ENCODE measurements at places on chromosomes 2 and 18.
A peak's percentile ranks its signal among the peaks of the same experiment; 100 is the strongest.

DNA sequence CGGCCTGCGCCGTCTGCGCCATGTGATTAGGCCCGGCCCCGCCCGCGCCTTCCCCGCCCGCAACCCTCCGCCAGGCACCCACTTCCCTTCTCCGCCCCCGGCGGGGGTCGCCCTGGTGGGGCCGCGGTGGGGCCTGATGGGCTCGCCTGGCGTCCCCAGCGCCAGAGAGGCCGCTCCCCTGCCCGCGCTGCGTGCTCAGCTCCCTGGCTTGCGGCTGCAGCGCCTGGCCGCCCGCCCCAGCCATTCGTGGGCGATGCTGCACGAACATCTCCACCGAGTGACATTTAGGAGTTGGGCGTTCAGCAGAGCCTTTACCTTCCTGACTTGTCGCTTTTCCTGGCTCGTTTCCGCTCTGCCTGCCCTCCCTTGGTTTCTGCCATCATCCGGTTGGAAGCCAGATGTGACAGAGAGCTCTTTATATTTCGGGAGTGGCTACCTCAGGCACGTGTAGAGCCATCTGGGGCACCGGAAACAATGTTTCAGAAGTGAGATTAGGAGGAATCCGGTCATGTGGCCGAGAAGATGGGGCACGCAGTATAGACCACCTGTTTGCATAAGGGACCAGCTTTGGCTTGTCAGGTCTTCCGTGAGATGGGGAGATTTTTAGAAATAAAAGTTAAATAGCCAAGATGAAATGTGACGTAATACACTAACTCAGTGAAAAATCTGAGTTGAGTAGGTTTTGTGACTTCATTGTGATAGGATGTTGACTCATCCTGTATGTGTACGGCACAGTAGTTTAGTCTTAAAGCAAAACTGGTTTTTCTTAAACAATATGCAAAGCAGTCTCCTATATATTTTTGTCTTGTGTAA, 1.2 kb downstream of the GLS start:
- DNase-seq, result peak; percentile 86

- no peak for DNase-seq
Observed at GRCh38 chr2:44351676-44352075, 9.6 kb downstream of the PREPL start.

GRCh38 chr2:171389780-171390179, 44.0 kb downstream of the METTL8 start:
- DNase-seq, result no peak

- no peak for DNase-seq
Observed at GRCh38 chr2:173254659-173255058, 100.0 kb upstream of the CDCA7 start.

- no peak for DNase-seq
Observed at GRCh38 chr2:158818511-158818910, 23.4 kb downstream of the DAPL1 start.

DNA sequence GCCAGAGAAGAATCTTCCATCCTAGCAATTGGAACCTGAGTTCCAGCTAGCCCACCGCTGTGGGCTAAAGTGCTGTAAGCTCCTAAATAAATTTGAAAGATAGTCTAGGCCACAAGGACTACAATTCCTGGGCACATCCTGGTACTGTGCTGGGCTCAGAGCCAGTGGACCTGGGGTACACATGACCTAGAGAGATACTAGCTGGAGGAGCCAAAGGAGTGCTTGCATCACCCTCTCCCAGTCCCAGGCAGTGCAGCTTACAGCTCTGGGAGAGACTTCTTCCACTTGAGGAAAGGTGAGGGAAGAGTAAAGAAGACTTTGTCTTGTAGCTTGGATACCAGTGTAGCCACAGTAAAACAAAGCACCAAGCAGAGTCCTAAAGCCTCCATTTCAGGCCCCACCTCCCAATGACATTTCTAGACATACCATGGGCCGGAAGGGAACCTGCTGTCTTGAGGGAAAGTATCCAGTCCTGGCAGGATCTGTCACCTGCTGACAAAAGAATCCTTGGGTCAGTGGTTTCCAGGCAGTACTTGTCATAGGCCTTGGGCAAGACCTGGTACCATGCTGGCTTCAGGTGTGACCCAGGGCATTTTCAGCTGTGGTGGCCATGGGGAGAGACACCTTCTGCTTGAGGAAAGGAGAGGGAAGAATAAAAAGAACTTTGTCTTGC, 89.5 kb downstream of the TMEM185B start:
- DNase-seq, result no peak

- DNase-seq, result no peak
Observed at GRCh38 chr2:233087713-233088112, 27.6 kb downstream of the INPP5D start.

- no peak for DNase-seq
Observed at GRCh38 chr2:64837116-64837731, 152.0 kb upstream of the SLC1A4 start.

DNA sequence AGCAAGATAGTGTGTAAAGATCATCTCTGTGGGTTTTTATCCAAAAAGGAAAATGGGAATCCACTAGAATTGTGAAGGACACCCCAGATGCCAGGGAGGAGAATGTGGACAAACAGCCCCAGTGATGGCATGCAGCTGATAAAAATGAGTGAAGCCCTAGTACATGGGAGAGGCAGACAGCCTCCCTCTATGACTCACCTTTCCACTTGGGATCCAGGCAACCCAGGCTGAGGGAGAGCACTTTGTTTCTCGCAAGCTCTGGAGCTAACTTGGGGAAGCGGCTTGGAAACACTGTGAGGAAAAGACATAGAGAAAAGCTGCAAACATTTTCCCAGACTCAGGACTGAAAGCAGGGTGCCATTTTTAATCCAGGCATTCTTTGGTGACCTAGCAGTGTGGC, 5.3 kb upstream of the FLACC1 start:
- DNase-seq, result no peak

GRCh38 chr18:46320928-46321711, 216.9 kb downstream of the HAUS1 start:
- no peak for DNase-seq

DNA sequence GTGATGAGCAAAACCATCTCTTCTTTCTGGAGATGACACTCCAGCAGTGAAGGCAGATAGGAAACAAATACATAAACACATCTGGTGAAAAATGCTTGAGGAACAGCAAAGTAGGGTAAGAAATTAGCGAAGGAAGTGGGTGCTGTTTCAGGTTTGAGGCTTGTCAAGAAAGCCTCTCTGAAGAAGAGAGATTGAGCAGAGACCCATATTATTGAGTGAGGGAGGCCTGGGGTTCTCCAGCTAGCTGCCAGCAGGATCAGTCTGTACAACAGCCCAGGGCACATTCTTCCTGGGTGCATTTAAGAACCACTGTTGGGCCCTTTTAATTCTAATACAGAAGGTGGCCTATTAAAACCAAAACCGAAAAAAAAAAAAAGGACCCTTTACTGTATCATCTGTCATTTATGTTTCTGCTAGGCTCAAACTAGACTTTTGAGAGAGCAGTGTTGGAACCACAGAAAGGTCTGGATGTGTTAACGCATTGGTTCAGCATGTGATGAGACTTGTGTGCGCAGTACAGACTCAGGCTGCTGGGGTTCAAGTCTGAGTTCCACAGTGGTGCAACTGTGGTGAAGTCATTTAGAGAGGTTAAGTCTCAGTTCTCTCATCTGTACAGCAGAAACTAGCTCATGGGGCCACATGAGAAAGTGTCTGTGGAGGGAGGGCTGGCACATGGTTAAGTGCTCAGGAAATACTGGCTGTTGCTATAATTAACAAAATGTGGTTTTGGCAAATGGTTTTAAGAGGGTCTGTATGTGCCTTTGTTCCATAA, 28.9 kb downstream of the MGAT5 start:
- DNase-seq, result no peak
